Fibroblast of skin of right biceps (primary cell): ENCODE measurements at places on chromosomes 2 and 18.

GRCh38 chr2:144663207-144663606 is 143.3 kb upstream of the ZEB2 start:
- no peak for DNase-seq

DNA sequence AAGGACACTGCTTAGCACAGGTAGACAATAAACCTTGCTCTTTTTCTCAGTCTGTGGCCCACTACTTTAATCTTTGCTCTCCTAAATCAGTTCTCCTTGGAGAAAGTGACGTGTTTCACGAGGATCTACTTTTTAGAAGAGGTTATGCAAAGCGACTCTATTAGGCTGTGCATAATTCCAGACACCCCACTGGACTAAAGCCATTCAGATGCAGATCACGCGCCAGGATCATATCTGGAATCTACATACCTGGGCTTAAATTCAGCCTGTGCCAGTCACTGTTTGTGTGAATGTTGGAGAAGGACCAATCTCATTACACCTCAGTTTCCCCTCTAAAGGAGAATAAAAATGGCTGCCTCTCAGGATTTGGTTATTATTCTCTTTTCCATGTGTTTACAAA is 413.0 kb upstream of the MYT1L start:
- no peak for DNase-seq

- DNase-seq: peak; percentile 91
Measured at GRCh38 chr2:145095641-145096435, 575.9 kb upstream of the ZEB2 start.

DNA sequence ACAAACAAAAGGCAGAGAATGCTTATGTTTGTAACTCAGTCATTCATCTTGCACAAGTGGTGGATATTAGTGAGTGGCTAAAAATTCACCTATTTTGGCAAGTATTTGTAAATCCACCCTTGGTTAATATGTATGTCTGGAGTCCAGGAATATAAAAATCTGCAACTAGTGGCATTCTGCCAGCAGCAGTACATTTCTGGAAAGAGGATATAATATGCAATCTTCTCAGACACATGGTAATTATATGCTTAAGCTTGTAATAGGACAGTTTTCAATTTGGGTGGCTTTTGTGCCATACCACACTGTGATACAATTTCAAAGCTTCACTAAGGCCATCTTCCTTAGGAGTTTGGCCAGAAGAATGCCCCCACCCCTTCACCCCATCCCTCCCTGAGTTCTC is 693.3 kb downstream of the MBD2 start:
- DNase-seq: no peak

GRCh38 chr2:109466674-109467575 is 146.8 kb downstream of the SEPTIN10 start:
- DNase-seq: peak; percentile 73

GRCh38 chr2:157498483-157498882 is 54.6 kb upstream of the CYTIP start:
- DNase-seq: no peak

- no peak for DNase-seq
Measured at GRCh38 chr2:240655931-240656886, 26.5 kb downstream of the AQP12B start.

- DNase-seq: peak; percentile 78
Measured at GRCh38 chr2:33015421-33016142, 68.8 kb downstream of the LTBP1 start.

DNA sequence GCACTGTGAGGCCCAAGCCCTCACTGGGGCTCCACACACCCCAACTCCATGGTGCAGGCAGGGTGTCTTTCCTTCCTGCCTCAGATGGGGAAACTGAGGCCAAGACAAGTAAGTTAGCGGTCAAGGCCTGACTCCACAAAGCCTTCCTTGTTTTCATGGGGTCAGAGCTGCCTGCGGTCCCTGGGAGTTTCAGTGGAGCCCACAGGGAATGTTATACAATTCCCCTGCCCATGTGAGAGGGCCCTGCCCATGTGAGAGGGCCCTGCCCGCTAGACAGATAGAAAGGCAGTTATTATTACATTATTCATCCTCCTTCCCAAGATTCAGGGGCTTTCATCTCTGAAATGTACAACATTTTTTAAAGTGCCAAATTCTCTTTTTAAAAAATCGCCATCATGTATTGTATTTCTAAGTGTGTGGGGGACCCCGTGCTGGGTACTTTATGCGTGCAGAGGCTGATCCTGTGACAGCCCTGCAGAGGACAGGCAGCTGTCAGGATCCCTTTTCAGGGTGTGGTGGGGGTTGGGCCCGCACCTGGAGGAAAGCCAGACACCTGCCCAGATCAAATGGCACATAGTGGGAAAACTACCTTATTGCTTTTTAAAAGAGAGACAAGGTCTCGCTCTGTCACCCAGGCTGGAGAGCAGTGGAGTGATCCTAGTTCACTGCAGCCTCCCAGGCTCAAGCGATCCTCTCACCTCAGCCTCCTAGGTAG is 23.4 kb downstream of the FBLN7 start:
- DNase-seq: no peak

DNA sequence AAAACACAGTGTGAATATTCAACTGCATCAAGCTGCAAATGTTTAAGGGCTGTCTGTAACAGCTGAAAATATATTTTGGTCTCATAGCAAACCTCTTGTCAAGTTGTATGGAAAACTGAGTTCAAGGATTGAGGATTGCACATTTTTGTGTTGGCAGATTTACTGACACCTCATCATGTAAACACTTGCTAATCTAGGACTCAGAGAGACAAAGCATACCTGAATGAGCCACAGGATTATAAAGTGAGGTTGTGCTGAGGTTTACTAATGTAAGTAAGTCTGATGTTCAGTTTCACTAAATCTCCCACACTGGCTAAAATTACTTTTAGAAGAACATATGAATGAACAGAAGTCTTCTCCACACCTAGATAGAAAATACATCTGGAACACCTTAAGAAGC is 1993.1 kb upstream of the CELF4 start:
- peak; percentile 23 for DNase-seq

DNA sequence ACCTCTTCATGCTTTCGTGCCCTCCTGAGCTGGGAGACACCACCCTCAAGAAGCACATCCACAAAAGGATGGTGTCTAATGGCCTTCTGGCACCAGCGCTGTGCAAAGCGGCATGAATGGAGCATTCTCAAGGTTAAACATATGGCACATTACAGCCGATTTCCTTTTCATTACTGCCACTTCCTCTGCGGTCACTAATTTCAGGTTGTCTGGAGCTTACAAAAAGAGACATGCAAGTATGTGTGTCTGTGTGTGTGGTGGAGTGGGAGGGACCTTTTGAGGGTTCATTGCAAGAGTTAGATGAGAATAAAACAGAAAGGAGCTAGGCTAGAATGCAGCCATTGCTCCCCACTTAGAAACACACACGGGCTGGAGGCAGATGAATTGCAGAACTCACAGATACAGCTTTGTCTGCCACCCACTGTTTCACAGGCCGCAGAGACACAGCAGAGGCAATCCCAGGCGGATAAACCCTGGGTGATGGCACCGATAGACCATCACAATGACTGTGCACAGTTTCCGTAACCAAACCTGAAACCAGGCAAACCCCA is 76.0 kb downstream of the TGIF1 start:
- DNase-seq: peak; percentile 48

DNA sequence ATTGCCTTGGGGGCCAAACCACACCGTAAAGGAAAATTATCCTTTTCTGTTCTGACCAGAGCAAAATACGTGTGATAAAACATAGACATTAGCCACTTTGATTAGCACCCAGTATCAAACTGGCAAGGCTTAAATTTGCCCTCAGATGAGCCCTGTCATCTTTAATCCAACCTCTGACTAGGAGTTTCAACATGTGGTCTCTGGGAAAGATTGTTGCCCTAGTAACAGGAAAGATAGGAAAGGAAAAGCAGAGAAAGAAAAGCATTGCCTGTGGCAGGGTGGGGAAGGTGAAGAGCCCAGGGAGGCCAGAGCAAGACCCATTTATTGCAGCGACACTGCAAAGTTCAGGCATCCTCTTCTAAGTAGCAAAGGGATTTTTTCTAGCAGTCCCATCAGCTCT is 181.5 kb upstream of the SCN7A start:
- no peak for DNase-seq

DNA sequence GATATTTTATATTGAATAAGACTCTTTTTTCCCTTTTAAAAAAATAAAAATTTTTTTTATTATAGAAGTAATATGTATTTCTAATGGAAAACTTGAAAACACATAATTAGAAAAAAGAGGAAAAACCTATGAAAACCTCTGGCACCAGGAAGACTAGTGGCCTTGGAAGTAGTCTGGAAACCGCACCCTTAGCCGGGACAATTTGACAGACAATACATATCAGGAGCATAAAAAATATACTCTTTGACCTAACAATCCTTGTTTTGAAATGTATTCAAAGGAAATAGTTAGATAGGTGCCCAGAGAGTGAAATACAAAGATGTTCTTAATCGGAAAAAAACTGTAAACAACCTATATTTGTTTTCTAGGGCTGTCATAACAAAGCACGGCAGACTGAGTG is 34.9 kb upstream of the FAM117B start:
- DNase-seq: no peak

DNA sequence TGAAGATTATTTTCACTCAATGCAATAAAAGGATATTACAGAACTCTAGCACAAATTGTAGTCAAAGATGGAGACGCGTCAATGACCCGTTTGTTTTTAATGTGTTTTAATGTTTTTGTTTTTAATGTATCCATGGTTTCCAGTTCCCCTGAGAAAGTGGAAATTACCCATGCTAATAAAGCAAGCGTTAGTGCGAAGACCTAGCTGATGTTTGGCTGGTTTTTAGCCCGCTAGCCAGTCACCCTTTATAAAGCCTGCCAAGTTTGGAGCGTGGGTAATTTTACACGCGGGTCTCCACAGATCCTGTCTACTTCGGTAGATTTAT is 430 bp upstream of the CHMP1B start:
- DNase-seq: no peak

DNA sequence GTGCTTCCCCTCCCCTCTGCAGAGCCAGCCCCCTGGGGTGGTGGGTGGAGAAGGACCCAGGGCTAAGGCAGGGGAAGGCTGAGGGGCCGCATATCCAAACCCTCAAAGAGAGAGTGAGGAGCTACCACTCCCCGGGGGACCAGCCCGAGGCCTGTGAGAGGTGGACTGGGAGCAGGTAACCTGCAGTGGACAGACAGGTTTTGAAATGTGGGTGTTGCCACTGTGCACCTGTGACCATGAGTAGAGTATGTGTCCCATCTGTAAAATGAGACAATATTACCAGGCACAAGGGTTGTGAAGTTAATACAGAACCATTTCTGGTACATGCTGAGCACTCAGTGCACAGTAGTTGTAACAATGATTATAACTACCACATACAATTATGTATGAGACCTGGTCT is 51.2 kb upstream of the POMC start:
- no peak for DNase-seq
